Astrocyte (in vitro differentiated cells and primary cell): ENCODE measurements at places on chromosomes 5 and 9.

- no peak for DNase-seq
These were observed 28.9 kb downstream of the YIPF5 start for GRCh38 chr5:144141585-144141984.

DNA sequence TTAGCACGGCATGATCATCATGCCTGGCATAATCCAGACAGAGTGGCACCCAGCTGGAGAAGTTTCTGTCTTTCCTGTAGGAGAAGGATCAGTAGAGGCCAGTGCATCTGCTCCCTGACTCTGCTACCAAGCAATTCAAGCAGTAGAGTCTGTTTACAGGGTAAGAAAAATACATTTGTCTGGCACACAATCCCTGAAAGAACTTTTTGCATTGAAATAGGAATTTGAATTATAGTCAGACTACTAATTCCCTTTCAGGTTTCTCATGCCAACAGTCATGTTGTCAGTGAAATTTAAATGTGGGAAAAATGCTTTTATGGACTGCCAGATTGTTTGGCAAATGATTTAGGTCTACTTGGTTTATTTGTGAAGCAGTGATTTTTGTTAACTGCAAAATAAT is 125.6 kb downstream of the RAB3C start:
- DNase-seq: no peak

GRCh38 chr5:177195307-177195952 is 61.9 kb downstream of the NSD1 start:
- peak; percentile 74 for DNase-seq

- DNase-seq: no peak
These were observed 152.6 kb downstream of the MED27 start for GRCh38 chr9:131927091-131927490.

DNA sequence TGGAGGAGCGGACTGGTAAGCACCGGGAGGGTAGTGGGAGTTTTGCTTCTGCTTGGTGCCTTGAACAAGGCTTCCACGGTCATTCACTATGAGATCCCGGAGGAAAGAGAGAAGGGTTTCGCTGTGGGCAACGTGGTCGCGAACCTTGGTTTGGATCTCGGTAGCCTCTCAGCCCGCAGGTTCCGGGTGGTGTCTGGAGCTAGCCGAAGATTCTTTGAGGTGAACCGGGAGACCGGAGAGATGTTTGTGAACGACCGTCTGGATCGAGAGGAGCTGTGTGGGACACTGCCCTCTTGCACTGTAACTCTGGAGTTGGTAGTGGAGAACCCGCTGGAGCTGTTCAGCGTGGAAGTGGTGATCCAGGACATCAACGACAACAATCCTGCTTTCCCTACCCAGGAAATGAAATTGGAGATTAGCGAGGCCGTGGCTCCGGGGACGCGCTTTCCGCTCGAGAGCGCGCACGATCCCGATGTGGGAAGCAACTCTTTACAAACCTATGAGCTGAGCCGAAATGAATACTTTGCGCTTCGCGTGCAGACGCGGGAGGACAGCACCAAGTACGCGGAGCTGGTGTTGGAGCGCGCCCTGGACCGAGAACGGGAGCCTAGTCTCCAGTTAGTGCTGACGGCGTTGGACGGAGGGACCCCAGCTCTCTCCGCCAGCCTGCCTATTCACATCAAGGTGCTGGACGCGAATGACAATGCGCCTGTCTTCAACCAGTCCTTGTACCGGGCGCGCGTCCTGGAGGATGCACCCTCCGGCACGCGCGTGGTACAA is 556 bp downstream of the PCDHGC3 start:
- DNase-seq: peak; percentile 80

DNA sequence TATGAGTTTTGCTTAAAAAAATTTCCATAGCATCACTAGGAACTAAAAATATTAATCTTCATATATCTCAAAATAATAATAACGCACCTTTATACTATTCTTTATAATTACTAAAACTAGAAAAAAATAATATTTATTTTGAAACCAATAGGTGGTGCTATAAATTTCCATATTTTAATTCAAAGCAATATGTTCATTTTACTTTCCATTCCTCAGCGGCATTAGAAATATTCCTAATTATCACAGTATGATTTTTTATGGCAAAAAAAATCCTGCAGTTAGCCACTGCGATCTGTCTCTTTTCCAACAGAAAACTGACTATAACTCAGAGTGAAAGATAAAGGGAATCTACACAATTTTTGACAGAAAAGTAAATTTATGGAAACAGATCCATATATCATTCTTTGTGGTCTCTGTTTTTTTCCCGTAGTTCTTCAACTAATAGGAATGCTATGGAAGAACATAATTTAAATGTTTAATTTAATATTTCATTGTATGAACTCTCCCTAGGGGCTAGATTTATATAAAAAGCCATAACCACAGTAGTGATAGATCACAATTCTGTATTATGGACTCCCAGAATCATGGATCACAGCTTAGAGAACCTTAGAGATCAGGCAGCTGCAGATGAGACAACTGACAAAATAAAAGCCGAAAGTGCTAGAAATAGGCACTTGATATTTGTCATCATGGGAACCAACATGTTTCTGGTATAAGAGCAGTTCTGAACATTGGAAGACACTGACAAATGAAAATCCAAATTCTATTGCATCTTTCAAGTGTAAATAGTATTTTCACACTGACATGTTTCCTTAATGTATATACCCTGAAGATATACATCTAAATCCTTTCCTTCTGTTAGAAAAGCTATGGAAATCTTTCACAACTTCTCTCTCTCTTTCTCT is 167.7 kb upstream of the MPDZ start:
- DNase-seq: no peak

DNA sequence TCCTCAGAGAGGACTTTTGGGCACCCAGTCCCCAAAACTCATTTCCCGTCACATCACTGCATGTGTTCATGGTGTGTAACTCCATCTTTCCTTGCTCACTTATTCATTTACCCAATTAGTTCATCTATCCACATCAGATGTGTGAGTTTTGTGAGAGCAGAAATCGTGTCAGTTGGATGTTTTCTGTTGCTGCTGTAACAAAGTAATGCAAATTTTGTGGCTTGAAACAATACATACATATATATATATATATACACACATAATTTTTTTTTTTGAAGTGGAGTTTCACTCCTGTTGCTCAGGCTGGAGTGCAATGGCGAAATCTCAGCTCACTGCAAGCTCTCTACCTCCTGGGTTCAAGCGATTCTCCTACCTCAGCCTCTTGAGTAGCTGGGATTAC is 70.5 kb upstream of the BOD1 start:
- no peak for DNase-seq

GRCh38 chr5:122493091-122494021 is 181.3 kb downstream of the SNCAIP start:
- DNase-seq: peak; percentile 49

DNA sequence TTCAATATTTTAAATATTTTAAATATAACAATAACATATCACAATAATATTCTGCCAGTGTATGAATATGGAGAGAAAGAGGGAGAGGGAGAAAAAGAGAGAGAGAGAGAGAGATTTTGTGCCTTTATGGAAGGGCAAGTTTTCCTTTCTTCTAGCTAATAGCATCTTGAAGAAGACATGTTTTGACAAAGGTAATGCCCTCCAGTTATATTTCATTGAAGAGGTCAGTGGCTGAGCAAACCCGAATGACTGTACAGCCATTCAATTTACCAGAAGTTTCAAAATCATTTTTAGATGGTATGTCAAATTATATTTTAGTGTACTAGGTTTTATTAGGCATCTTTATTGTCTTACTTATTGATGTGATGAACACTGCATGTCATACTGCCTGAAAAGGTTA is 139.3 kb downstream of the EMB start:
- no peak for DNase-seq

- no peak for DNase-seq
These were observed 317.3 kb upstream of the PTPRD start for GRCh38 chr9:10930081-10930480.
